ENCODE measurements at places on chromosomes 16 and 17.

- peak; percentile 35 for DNase-seq
Observed at GRCh38 chr16:2815299-2815771, 1.7 kb upstream of the PRSS21 start.

- DNase-seq = no peak
Observed at GRCh38 chr16:12818326-12818725, 14.6 kb upstream of the CPPED1 start.

DNA sequence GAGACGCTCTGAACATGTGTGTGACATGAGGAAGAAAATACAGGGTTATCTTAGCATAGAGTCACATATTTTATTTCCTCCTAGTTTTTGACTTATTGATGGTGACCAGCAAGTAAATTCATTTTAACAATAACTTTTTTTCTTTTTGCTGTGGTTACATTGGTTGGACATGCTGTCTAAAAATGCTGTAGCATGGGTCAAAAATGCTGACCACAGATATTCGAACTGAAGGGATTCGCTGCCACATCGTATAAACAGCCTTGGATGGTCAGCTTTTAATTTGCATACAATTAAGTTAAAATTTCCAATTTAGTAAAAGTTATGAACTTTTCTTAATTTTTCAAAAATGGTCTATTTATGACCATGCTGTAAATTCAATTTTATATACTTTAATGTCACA lies 30.5 kb downstream of the RPGRIP1L start:
- DNase-seq = no peak

DNA sequence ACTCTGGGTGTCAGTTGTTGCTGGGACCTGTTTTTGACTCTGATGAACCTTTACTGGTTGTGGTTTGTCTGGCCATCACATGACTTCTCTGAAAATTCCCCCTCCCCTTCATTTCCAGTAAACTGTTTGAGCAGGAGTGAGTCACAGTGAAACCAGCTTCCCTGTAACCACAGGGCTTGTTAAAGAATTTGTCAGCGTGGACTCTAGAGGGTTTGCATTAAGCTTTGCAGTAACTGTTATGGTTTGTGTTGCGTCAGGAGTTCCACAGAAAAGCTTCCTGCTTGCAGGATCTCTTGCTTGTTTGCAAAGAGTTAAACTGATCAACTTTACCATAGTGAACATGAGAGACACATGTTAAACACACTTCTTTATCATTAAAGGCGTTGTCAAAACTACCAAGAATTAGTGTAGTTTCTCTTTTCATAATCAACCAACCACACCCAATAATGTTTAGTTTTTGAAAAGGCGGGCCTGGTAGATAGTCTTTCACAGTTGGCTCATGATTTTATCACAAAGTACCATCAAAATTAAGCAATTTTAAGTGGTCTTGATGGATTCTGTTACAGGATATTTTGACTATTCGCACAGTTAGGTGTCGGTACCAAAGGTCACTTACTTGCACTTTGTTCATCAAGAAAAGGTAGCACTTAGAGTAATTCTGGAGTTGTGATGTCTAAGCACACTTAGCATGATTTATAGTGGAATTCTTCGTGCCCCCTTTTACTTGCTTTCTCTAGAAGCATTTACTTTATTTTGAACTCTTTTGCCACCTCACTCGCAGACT lies 79.3 kb downstream of the VMP1 start:
- DNase-seq = no peak

GRCh38 chr16:75246504-75247205 lies 4.8 kb downstream of the BCAR1 start:
- DNase-seq = no peak

DNA sequence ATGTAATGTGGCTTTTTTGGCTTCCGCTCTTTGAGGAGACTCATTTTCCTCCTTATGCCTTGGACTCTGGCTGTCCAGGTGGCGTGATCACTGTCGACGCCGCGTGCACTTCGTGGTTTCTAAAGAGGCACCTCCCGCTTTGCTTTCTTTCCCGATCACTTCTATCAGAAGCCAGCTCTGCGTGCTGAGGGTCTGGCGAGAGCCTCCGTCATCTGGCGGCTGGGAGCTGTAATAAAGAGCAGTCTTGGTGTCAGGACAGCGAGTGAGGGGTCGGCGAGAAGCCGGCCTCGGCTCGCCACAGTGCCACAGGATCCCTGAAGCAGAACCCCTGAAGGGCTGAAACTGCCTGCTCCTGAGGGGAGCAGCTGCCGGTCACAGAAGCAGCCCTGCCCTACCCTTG lies 7.4 kb downstream of the ZNF750 start:
- DNase-seq = peak; percentile 49

DNA sequence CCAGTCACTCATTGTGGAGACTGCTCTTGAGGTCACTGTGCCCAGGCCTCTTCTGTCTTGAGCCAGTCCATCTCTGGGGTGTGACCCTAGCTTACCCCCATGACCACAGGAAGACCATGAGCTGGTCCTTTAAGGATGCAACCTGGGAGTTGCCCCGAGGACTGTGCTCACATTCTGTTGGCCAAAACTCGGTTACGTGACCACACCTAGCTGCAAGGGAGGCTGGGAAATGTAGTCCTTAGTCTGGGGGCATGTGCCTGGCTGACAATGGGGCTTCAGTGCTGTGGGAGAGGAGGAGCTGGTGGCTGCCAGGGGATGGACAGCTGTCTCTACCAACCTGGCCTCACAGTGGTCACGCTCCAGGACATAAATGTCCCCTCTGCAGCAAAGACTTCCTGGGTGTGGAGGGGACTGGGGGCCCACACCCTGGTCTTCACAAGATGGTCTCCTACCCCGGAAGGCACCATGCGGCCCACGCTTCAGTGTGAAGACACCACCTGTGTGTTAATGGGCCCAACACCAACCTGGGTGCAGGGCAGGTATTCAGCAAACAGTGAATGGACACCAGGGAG lies 55.4 kb downstream of the JPH3 start:
- DNase-seq = no peak

DNA sequence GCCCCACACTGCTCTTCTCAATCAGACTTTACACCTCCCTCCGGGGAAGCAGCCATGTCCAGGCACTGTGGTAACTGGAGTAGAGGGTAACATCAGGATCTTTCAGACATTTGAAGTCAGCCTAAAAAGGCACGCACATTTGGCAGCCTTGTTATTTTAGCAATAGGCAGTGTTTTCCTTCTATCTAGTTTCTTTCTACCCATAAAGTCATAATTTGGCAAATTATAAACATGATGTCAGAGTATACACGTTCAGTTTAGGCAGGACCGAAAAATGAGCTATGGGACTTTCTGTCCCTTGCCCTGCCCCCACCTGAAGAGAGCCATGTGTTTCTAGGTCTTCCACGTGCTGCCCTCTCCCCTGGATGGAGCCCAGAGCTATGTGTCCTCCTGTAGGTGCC lies 21.1 kb downstream of the NARF start:
- DNase-seq = no peak

- DNase-seq = no peak
Observed at GRCh38 chr17:79290726-79291125, 216.1 kb downstream of the ENGASE start.

DNA sequence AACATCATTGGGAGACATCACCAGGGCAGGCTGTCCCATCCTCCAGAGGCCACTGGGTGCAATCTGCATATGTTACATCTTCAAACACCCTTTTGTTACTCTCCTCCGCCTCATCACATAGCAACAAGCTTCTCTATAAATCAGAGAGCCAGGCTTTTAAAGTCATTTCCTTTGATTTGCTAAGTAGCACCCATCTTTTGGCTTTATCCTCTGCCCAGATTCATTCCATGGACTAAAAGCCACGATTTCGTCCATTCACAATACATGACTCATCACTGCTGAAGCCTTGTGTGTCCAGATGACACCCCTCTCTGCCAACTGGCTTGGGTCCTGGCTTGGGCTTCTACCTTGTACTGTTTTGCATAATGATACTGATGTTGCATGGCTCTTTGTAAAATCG lies 2.0 kb upstream of the KRT38 start:
- DNase-seq = no peak

- DNase-seq = no peak
Observed at GRCh38 chr16:23196539-23196938, 14.0 kb downstream of the SCNN1G start.
